ENCODE measurements at places on chromosomes 7 and 10.

DNA sequence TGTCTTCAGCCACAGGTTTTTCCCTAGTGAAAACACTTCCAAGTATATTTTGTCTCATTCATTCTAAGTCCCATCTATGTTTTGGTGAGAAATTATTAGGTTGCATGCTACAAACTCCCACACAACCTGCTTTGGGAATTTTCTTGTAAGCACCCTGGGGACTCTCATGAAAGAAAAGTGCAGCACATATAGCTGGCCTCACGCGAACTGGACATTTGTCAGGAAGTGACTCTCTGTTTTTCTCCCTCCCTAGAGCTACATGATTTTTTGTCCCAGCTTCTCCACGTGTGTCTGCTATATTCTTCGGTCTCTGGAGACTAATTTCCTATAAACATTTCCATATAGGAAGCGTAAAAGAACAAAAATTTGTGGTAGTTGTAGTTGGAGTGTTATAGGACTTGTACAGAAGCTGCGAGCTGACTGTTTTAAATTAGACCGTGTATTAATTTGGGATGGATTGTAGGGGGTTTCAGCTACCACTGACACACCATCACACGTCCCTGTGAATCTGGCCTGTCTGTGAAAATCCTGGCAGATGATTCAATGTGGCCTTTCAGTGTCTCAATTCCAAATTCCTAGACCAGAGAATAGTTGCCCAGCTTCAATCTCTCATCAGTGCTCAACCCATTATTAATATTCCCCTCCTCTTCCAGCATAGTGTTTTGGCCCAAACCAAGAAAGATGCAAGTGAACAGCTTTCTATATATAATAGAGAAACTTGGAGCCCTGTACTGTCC lies 40.2 kb downstream of the ARL4A start:
- DNase-seq = no peak

DNA sequence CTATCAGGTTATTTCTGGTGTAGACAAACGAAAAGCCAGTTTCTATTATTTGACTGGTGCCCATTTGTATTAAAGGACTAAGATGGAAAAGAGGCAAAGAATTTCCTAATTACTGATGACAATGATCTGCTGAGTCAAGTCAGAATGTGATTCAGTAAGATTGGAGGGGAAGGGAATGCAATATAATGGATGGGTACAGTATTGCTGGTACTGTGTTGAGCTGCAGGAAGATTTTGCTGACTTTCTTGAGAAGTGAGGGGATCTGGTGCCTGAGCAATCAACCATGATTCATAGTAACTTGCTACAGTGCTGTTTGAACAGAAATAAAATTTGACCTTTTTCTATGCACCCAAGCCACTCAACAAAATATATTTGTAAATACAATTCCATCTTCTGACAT lies 139.1 kb upstream of the RHEB start:
- DNase-seq = no peak

GRCh38 chr7:105216786-105217185 lies 171.9 kb downstream of the SRPK2 start:
- no peak for DNase-seq

- DNase-seq = no peak
Measured at GRCh38 chr10:113681533-113682470, 2.1 kb downstream of the CASP7 start.

DNA sequence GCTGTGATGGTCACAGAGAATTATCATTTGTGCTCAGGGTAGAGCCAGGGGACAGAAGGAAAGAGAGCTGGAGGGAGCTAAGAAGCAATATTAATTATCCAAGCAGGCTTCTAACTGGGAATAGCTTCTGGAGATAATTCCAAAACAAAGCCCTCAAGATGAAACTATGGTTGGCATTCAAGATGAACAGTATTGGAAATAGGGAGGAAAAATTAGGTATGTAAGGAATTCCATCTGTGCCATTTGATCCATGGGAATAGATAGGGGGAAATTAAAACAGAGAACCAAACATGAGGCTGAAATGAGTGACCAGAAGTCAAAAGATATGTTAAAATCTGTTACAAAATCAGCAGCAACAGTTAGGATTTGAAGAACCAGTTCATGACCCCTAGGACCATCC lies 75.3 kb downstream of the NDUFB2 start:
- no peak for DNase-seq

DNA sequence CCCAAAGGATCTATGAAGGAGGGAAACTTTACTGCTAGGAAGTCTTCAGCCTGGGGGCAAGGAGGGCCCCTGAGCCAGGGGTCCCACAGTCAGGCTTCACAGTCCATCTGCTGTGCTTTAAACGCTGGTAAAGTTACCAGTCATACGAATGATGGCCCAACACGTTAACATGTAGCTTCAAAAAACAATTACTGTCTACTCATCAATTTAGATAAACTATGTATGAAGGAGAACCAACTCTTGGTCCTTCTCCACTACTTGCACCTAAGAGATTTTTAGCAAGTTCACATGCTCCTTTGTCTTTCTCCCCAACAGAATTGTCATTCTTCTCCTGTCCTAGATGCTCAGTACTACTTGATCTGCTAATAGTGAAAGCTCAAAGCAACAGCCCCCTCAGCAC lies 16.6 kb downstream of the JCAD start:
- no peak for DNase-seq

Measured in stimulated activated CD8-positive, alpha-beta memory T cell treated with anti-CD3 and anti-CD28 coated beads, Interleukin-7, amount 100 ng/mL, for 48 hours (primary cell).